ENCODE measurements at places on chromosomes 16 and 17.

DNA sequence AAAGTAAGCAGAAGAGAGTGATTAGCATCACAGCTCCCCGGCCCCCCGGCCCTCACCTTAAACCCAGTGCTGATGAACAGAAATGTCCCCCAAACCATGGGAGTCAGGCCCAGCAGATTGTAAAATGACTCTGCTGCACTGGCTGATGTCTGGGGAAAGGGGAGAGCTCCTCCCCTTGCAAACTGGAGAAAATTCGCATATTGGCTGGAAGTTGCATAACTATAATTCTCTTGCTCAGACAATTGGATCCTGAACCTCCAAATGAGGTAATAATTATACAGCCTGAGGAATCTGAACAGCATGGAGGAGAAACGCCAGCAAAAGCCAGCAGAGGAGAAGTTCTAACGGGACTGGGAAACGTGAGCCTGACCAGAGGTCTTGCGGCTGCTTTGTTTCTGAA is 109.7 kb downstream of the C16orf95 start:
- no peak for DNase-seq

GRCh38 chr16:3992297-3993051 is 112.0 kb upstream of the CREBBP start:
- no peak for DNase-seq

DNA sequence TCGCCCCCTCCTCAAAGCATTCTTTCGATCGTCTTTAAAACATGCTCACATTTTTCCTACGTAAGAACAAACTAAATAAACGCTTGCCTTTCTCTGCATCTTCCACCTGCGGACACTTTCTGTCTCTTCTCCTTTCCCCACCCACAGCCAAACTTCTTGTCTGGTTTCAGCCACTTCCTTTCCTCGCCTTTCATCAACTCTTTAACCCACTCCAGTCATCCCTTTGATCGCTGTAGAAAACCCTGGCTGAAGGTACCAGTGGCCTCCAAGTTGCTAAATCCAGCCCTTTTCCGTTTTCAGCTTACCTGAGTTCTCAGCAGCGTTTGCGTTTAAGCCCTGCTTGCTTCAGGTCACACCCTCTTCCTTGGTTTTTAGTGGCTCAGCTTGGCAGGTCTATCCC is 483 bp downstream of the RPA1 start:
- no peak for DNase-seq

DNA sequence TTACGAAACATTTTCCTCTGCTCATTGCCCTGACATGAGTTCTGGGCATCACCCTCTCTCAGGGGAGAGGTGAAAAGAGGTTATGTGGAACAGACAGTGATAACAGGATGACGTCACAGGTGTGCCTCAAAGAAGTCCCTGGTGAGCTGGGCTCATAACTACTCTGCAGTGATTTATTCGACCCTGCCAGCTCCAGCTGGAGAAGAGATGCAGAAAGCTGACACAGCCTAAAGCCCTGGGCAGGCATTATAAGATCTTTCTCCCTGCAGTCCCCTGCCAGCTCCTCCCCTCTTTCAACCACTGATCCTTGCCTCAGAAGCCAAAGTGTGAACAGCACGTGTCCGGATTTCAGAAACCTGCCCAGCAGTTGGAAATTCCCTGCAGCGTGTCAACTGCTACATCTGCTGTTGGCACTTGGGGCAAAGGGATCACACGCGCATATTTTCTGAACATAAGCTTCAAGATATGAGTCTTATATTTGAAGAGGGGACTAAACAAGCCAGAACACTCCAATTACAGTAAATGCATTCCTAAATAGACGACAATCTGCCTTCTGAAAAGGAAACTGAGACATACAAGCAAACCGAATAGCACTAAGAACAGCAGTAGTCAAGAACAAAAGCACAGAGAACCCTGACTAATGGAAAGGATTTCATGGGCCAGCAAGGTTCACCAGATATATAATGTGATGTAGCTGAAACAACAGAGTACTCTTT is 80.5 kb downstream of the SMG6 start:
- no peak for DNase-seq
